Hematopoietic multipotent progenitor cell treated with erythropoietin and hydrocortisone succinate and interleukin-3 and kit ligand, for 15 days (in vitro differentiated cells): ENCODE measurements at places on chromosomes 7 and 10.
A peak's percentile ranks its signal among the peaks of the same experiment; 100 is the strongest.

DNA sequence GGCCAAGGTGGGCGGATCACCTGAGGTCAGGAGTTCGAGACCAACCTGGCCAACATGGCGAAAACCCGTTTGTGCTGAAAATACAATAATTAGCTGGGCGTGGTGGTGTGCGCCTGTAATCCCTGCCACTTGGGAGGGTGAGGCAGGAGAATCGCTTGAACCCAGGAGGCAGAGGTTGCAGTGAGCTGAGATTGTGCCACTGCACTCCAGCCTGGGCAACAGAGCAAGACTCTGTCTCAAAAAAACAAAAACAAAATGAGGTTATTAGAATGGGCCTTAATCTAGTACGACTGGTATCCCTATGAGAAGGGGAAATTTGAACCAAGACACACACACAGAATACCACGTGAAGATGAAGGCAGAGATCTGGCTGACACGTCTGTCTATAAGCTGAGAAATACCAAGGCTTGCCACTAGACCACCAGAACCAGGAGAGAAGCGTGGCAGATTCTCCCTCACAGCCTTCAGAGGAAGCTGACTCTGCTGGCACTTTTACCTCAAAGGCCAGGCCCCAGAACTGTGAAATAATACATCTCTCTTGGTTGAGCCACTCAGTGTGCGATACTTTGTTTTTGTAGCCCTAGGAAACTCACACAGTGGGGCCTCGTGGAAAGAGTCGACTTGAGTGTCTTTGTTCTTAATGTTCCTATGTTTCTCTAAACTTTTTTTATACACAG is 59.6 kb downstream of the TMEM209 start:
- no peak for DNase-seq

DNA sequence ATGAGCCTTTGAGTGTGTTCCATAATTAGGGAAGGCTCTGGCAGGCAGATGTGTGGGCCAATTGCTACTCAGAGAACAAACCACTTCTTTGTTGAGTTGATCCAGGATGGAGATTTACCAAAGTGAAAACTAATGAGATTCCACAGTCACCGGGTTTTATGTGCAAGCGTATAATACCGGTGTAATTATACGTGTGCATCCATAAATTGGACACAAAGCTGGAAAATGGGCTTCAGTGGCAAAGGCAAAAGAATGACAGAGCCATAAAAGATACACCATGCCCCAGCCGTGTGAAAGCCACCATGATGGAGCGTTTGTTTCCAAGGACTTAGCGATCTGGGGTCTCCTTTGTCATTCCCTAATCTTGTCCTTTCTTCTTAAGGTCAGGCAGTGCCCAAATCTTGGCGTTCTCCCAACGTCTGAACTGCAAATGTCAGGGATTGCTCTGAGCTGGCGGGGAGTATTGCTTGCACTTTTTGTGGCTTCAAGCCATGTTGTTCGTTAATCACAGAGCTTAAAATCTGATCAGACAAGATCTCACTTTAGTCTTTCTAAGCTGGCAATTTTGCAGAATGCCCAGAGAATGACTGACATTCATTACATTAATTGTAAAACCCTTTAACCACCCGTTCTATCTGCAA is 70.1 kb downstream of the NPTX2 start:
- DNase-seq = no peak

GRCh38 chr10:61078542-61079275 is 134.7 kb upstream of the RHOBTB1 start:
- no peak for DNase-seq

- no peak for DNase-seq
Measured at GRCh38 chr10:102814873-102815661, 22.1 kb downstream of the CYP17A1 start.

DNA sequence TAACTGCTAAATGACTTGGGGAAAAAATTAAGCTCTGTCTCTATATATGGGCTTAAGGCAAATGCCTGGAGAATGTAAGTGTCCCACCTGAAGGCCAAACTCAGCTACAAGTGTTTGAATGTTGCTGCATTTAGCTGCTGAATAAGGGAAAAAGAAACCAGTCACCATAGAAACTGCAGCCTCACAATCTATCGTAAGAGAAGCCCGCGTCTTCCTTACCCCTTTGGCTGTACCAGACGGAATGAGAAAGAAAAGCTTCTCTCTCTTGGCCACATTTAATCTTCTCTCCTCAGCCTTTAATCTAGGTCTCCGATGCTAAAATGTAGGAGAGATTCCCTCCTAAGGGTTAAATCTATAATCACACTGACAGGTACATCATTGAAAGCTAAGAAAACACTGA is 147.2 kb downstream of the SFMBT2 start:
- DNase-seq = no peak

DNA sequence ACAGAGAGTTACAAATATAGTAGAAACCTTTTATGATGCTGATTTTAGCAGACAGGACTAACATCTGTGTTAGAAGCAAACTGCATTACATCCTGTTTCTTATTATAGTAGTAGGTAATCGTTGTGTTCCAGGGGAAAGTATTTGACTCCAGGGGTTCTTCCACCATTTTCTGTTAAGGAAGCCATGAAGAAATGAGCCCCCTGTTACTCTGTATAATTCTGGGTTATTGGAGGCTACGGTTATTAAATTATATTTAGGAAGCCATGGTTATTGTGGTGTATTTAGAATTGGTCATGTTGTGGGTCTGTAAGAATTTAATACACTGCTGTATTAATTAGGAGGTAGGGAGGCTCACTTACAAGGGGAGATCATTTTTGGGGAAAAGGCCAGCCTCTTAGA is 175.8 kb upstream of the AGK start:
- DNase-seq = no peak

DNA sequence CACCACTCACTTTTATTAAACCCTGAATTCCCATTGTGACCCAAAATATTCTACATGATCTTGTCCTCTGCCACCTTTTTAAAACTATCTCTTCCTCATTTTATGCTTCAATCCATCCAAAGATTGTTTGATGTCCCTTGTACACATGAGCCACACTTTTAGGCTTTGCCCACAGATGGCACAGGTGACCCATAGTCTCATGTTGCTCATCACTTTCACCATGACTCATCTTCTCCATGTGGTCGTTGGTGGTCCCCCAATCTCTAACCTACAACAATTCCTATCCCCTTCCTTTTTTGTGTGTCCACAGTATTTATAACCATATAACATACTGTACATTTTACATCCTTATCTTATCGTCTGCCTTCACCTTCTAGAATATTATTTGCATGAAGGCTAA is 271.5 kb upstream of the ZWINT start:
- DNase-seq = no peak

DNA sequence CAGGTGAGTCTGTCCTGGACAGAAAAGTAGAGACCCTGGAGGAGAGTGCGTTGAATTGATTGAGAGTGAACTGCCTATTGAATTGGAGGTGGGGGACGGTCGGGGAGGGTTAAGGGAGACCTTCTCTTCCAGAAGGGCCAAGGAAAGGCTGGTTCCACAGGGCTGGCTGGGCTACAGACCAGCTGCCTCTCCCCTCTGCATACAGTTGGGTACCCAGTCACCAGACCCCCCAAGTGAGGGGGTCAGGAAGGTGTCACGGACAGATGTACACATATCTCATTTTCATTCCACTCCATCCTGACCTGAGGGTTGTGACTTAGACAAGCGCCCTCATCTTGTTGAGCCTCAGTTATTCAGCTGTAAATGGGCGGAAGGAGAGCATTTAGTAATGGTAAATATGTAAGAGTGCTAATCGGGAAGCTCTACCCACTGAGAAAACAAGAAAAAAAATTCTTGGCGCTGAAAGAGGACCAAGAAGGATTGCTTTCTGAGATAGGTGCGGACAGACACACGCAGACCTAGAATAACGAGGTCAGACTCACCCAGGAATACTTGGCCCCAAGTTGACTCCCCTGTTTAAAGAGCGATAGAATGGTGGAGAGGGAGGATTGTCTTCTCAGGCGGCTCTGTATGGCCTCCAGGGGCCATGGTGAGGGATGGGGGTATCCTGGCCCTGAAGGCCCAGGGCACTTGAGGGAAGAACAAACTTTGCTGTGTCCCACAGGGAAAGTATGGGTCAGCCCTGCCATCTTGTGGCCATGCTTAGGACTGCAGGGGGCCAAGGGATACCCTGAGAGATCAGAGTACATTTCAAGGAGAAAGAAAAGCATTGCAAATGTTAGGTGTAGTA is 7.2 kb upstream of the MBL2 start:
- peak; percentile 23 for DNase-seq

GRCh38 chr7:108376206-108376605 is 80.0 kb downstream of the NRCAM start:
- no peak for DNase-seq
